Kidney tubule cell (primary cell): ENCODE measurements at places on chromosomes 11 and 22.

DNA sequence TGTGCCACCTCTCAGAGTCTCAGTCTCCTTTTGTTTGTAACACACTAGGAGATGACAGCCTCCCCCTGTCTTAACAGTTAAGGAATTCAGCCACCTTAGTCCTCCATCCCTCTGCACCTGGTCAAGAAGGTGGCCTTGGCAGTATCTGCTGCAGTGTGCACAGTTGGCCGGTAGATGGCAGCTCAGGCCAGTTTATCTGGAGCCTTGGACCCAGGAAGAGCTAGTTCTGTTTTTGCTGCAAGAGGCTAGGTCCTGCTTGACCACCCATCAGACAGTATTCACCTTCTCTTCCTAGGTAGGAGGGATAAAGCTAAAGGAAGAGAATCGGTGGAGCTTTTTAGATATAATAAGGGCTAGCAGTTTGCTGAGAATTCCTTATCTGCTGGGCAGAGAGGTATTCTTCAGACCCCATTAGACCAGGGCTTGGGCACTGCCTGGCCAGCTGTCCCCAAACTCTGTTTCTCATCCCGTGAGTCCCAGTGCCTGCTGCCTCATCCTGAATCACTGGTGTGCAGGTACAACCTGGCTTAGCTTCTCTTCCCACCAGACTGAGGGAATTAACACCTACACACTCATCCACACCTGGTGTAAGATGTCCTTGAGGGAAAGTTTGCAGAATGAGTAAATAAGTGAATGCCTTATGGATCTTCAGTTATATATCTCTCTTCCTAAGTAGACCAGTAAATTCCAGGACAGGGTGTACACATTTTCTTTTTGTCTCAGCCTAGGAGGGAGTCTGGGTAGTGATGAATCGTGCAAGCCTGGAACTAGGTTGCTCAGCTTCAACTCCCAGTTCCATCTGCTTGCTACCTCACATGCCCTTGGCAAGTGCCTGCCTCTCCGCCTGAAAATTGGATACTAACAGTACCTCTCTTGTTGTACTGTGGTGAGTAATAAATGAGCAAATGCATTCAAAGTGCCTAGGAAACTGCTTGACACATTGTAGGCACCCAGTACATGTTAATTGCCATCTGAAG lies 70.8 kb upstream of the NARS2 start:
- DNase-seq: peak; percentile 84

DNA sequence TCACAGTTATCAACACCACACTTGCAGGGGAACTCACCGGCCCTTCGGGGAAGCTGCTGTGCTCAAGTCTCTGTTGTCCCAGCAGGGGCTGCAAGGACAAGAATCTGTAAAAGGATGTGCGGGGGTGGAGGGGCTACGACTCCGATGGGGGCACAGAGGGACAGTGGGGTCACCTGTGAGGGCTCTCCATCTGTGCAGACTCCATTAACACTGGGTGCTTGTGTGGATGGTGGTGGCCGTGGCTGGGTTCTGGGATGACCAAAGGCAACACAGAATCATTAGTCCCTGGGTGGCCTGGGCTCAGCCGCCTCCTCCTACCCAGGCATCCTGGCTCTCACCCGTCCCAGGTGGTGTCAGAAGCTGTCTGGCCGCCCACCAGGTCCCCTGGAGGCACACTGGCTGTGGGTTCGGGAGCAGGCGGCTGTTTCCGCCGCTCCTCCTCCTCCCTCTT lies 10.2 kb upstream of the RBM4B start:
- DNase-seq: no peak

DNA sequence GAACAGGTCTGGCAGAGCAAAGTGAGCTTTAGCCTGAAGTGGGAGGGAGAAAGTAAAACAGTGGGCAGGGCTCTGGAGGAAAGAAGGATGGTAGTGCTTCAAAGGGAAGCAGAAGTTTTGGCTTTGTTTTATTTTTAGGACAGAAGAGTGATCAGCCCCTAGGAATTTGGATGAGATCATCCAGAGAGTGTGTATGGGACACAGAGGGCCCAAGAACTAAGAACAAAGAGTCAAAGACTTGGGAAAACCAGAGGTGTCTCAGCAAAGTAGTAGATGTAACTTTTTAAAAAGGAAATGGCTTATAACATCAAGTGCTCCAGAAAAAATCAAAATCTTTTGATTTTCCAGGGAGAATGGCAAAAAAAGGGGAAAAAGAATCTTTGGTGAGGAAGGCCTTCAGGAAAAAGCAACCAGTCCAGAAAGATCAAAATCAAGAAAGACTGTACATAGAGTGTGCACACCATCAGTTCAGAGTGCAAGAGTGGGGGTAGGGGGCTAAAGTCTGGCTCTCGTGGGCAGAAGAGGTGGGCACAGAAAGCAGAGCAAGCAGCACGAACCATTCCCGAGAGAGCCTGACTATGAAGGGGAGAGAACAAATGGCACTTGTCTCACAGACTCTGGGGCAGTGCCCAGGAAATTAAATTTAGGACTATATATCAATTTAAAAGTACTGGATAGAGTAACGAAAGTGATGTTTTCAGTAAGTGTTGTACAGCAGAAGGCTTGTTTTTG lies 30.0 kb downstream of the MAPK1 start:
- DNase-seq: peak; percentile 92

DNA sequence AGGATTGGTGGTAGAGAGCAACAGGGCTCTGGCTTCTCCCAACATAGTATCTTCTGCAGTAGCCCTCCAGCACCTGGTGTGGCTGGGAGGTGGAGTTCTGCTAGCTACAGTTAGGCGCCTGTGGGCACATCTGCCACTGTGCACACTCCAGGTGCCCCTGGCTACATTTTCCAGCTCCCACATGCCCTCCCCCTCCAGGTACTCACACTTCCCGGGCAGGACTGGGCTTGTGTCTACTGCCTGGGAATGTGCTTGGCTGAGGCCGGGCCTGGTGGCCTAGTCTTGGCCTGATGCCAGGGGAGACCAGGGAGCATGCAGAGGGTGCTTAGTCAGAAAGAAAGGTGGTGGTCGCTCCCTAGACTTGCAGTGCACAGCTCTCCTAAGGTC lies 15.8 kb downstream of the PHLDB1 start:
- DNase-seq: peak; percentile 88

GRCh38 chr11:66987924-66988637 lies 13.0 kb downstream of the C11orf86 start:
- DNase-seq: no peak

DNA sequence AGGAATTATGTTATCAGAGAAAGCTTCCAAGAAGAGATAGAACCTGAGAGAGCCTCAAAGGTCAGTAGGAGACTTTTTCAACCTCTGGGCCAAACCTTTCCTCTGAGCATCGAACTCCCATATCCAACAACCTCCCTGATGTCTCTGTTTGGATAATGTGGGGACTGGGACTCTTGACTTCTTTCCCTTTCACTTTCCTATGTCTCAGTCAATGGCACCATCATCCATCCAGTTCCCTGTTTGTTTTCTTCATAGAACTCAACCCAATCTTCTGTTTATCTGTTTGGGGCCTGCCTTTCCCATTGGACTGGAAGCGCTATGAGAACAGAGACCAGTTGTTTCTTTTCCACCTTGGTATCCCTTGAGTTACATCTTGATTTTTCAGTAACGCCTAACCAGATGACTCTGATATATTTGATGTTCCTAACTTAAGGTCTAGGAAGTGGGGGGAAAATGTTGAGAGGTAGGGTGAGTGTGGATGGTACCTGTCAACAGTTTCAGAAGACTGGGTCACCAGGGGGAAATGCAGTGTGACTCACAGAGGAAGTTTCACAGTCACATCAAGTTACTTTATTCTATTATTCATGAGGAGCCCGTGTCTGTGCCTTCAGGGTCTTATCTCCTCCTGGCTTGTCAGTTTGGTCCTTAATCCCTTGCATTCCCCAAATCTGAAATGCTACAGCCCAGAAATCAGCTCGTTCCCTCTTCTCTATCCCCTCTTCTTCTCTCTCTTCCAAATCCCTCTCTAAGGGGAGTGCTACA lies 4.5 kb upstream of the KCNE3 start:
- DNase-seq: peak; percentile 48

DNA sequence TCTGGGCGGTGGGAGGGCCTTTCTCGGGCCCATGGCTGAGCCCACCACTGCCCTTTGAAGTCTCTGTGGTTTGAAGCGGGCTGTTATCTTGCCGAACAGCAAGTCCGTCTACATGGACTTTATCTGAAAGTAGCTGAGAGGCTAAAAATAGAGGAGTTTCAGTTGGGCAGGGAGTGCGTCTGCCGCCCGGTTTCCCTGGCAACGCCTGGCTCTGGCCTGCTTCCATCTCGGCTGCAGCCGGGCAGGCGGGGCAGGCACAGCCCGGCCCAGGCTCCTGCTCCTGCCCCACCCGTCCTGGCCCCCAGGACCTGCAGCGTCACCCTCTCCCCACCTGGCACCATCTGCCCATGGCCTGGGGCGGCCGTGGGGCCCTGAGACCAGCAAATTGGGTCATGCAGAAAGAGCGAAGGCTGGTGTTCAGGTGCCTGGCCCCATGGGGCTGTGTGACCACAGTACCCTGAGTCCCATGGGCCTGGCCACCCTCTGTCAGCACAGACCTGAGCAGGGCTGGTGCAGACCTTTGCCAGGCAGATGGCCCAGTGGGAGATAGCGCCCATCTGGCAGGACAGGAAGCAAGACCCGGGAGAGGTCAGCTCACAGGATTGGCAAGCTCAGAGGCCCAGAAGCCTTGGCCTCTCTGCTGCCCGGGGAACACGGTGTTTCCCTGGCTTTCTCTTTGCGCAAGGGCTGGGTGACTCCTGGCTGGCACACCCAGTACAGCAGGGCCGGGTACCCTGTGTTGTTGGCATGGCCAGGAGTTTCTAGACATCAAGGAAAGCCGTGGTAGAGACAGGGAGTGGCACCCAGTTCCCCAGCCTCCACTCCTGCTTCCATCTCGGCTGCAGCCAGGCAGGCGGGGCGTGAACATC lies 79.1 kb upstream of the KCNQ1OT1 start:
- peak; percentile 71 for DNase-seq

DNA sequence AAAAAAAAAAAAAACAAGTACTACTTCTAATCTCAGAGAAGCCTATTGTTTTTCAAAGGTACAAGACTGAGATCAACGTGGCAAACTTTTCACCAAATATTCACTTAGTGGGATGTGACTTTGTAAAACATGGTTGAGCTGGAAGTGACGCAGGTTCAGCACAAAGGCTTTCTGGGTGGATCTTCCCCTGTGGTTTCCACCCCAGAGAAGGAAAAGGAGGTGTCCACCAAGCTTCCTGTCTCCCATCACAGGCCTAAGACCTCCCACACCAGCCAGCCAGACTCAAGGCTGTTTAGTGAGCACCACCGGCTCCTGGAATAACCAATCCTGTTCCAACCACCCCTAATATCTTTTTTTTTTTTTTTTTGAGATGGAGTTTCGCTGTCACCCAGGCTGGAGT lies 5.7 kb downstream of the TMEM184B start:
- no peak for DNase-seq
